Caco-2 (cell line): ENCODE measurements at places on chromosomes 1 and 21.

DNA sequence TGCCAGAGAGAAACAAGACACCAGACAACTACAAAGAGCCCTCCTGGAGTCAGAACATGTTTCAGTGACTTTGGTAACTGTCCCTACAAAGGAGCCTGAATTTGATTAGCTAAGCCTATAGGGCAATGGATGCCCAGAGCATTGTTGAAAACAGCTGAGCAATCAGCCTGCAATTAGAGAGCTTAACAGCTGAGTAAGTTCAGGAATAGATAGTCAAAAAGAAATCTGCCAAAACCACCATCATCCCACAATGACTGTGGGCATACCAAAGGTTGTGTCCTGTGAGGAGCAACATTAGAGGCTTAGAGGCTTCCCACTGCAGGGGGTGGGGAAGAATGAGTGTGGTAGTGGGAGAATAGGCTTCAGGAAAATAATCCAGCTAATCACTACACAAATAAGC is 32.1 kb downstream of the SH3BP5L start:
- H3K27me3 ChIP-seq: no peaks in the 10 kb centered on the region
- DNase-seq: no peak
- H3K36me3 ChIP-seq: no peaks in the 10 kb centered on the region
- H3K27ac ChIP-seq: no peak overlapping the region
- peaks cover 11% of the 10 kb centered on the region; the same call in 1 of the 2 replicates for H3K4me1 ChIP-seq

- H3K36me3 ChIP-seq: no peaks in the 10 kb centered on the region
- no peaks in the 10 kb centered on the region for H3K27me3 ChIP-seq
- H3K4me3 ChIP-seq: peak within 1 kb of the TSS; percentile 46
- DNase-seq: peak; percentile 85
- peak within 1 kb of the TSS; percentile 57 for H3K27ac ChIP-seq
Observed at GRCh38 chr1:32900956-32901822, at the start of gene TMEM54. TSS of gene TMEM54 (minus strand) at chr1:32901389. CDS start at chr1:32901238, 151 bp downstream.

DNA sequence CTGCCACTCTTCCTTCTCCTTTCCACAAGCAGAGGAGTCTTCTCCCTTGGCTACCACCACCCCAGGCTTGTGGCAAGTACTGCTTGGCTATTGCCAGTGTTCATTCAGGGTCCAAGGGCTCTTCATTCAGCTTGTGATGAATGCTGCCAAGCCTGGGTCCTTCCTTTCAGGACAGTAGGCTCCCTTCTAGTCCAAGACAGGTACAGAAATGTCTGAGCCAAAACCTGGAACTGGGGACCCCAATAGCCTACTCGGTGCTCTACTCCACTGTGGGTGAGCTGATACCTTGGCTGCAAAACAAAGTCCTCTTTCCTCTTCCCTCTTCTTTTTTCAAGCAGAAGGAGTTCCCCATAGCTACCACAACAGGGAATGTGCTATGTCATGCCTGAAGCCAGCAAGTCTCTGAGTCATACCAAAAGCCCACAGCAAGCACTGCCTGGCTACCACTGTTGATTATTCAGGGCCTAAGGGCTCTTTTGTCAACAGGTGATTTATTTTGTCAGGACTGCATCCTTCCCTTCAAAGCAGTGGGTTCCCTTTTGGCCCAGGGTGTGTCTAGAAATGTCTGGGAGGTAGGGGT is 268.9 kb downstream of the HHAT start:
- H3K27ac ChIP-seq: peak overlapping the region; percentile 85
- H3K4me3 ChIP-seq: no peak overlapping the region
- H3K27me3 ChIP-seq: no peaks in the 10 kb centered on the region
- H3K4me1 ChIP-seq: peaks cover 15% of the 10 kb centered on the region; the same call in 1 of the 2 replicates
- no peaks in the 10 kb centered on the region for H3K36me3 ChIP-seq
- peak; percentile 56 for DNase-seq

- no peak overlapping the region for H3K27ac ChIP-seq
- no peaks in the 10 kb centered on the region for H3K36me3 ChIP-seq
- H3K27me3 ChIP-seq: no peaks in the 10 kb centered on the region
- peaks cover 10% of the 10 kb centered on the region; the same call in 1 of the 2 replicates for H3K4me1 ChIP-seq
- H3K4me3 ChIP-seq: no peak overlapping the region
- no peak for DNase-seq
Observed at GRCh38 chr1:45730780-45731319, 19.6 kb downstream of the IPP start.

DNA sequence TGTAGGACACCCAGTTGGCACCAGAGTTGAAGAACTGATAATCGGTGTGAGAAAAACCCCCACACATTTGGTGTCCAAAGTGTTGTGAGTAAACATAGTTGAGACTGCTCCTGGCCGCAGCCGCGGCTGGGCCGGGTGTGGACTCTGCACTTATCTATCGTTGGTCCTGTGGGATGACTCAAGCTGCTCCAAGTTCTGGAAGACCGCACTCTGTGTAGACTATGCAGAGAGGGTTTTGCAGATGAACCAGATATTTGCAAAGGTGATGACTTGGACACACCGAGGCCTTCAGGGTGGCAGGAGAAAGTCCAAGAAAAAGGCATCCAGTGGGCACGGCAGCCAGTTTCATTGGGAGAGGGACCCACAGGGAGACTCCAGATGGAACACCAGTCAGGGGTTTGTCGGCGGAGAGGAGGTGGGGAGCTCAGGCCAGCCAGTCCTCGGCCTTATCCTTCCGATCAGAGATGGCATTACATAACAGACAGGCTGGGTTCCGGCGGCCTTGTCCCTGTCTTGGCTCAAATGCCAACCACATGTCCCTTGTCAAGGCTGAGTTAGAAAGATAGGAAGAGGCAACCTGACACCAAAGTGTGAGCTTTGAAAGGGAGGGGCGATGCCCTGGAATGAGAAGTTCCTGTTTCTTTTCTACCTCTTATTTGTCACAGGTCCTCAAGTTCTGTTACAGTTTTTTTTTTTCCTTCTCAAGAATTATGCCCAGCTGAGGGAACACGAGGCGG is 21.1 kb downstream of the C2CD2 start:
- H3K4me3 ChIP-seq: no peak overlapping the region
- H3K27me3 ChIP-seq: no peaks in the 10 kb centered on the region
- peaks cover 38% of the 10 kb centered on the region for H3K4me1 ChIP-seq
